ENCODE measurements at places on chromosomes 12 and 14.

DNA sequence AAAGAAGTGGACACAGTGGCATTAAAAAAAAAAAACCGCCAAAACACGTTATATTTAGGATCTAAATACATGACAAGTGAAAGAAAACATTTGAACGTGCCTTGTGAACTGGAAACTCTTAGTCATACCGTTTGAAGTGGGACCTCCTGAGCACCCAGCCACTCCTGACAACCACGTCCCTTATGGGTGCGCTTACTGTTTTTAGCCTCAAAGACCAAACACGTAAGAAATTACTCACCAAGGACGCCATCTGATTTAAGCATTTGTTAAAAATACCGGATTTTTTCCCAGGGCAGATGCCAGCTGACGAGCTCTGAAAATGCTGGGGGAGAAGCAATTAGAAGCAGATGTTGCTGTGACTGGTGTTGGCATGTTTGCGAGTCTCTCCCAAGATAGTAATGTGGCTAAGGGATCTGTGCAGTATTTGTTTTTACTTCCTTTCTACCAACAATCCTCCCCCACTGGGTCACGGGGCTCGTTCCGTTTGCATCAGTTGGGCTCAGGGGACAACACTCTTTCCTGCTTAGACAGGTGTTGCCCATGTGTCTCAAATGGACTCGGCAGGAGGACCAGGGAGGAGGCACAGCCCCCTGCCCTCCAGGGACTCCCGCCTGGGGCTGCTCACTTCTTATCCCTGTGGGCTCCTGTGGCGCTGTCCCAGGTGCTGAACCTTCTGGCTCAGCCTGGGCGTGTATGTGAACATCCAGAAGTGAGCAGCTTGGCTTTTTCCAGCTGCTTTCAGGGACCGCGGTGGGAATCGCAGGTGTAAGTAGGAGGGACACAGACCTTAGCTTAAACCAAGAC is 101.0 kb downstream of the BEGAIN start:
- DNase-seq: peak; percentile 38

DNA sequence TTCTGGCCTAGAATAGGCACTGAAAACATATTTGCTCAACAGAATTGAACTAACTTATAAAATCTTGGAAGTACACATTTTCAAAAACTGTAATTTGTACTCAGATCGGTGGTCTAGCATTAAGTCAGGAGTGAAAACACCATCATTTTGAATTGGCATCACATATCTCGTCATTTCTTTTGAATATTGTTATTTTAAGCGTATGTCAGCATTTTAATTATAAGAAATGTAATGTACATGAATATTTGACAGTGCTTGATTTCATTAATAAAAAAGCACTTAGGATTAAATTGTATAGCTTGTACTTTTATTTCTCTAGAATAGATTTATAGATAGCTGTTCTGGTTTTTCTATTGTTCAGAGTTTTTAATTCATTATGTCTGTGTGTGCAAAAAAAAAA is 892.2 kb downstream of the BCL11B start:
- DNase-seq: no peak

GRCh38 chr12:117919479-117919878 is 49.3 kb downstream of the KSR2 start:
- DNase-seq: no peak

GRCh38 chr12:26534071-26534470 is 298.9 kb downstream of the ITPR2 start:
- no peak for DNase-seq

- no peak for DNase-seq
Observed at GRCh38 chr12:49349266-49349665, 2.6 kb downstream of the DNAJC22 start.

DNA sequence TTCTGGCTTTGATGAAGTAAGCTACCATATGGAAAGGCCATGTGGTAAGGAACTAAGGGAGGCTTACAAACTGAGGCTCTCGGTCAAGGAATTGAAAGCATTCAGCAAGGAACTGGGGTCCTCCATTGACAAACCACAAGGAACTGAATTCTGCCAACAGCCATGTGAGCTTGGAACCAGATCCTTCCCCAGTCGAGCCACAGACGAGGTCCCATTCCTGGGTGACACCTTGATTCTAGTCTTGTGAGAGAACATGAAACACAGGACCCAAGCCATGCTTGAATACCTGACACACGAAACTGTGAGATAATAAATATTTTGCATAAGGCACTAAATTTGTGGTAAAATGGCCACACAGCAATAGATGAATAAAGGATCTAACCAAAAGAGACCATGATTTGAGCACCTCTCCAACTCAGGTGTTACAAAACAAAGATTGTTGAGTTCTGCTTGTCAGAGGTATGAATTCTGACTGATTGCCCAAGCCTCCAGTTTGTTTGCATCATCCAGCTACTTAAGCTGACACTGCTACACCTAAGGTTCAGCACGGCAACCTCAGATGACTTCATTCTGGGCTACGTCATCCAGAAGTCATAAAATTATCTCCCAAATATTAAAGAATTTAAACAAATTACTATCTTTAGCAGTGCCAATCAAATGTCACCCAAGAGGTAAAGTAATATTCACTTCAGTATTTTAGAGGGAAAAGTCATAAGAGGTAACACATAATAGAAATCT is 59.4 kb downstream of the GARIN6 start:
- DNase-seq: no peak

GRCh38 chr14:82060219-82060618 is 526.6 kb upstream of the SEL1L start:
- no peak for DNase-seq

DNA sequence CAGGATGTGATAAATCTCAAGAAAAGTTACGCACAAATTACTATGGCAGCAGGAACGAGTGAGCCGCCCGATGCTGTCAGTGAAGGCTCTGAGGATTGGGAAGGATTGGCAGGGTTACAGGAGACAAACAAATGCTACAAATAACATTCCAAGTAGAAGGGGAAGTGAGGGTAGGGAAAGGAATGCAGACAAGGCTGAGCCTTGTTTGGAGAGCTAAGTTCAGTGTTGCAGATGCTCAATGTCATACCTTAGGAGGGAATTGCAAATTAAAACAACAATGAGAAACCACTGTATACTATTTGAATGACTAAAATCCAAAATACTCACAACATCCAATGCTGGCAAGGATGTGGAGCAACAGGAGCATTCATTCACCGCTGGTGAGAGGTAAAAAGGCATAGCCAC is 1.3 kb downstream of the CLEC9A start:
- DNase-seq: no peak

GRCh38 chr12:112179916-112180315 is 54.6 kb downstream of the TRAFD1 start:
- DNase-seq: no peak

DNA sequence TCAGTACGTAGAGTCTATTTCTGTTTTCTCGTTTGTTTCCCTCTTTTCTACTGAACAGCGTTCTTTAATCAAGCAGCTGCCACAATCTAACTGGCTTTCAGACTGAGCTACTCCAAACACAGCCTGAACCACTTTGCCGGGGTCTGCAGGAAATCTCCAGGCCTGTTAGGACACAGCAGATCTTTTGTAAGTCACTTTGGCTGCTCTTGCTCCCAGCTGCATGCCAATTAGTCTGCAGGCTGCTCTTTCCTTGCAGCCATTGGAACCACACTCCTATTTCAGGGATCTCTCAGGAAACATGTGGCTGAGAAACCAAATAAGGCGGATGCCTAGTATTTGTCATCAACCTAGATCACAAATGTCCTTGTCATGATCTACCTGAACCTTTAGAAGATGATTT is 73.6 kb downstream of the TMTC1 start:
- no peak for DNase-seq

DNA sequence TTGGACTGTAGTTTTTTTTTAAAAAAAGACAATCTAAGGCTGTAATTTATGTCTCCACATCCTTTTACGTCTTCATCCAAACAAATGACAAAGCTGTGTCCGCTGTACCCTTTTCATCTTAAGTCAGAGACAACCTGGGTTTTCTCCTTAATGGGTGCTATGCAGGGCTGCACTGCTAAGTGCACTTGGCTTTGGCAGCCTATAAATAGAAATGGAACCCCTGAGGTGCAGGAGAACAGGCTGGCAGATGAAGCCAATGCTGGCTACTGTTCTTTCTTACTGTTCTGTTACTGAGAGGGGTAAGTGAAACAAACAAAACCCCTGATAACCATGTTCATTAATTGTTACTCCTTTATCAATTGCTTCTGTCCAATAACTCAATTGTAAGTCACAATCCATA is 47.1 kb upstream of the KICS2 start:
- DNase-seq: no peak

- no peak for DNase-seq
Observed at GRCh38 chr14:69865701-69866365, 13.4 kb upstream of the SMOC1 start.

GRCh38 chr12:55797068-55797467 is 20.5 kb downstream of the SARNP start:
- no peak for DNase-seq

- no peak for DNase-seq
Observed at GRCh38 chr12:85266356-85266755, 13.7 kb upstream of the ALX1 start.

- no peak for DNase-seq
Observed at GRCh38 chr12:104056419-104056972, 6.5 kb upstream of the GLT8D2 start.

- no peak for DNase-seq
Observed at GRCh38 chr14:102980409-102980810, 57.9 kb downstream of the AMN start.

- no peak for DNase-seq
Observed at GRCh38 chr12:29569132-29569757, 71.8 kb upstream of the OVCH1 start.

DNA sequence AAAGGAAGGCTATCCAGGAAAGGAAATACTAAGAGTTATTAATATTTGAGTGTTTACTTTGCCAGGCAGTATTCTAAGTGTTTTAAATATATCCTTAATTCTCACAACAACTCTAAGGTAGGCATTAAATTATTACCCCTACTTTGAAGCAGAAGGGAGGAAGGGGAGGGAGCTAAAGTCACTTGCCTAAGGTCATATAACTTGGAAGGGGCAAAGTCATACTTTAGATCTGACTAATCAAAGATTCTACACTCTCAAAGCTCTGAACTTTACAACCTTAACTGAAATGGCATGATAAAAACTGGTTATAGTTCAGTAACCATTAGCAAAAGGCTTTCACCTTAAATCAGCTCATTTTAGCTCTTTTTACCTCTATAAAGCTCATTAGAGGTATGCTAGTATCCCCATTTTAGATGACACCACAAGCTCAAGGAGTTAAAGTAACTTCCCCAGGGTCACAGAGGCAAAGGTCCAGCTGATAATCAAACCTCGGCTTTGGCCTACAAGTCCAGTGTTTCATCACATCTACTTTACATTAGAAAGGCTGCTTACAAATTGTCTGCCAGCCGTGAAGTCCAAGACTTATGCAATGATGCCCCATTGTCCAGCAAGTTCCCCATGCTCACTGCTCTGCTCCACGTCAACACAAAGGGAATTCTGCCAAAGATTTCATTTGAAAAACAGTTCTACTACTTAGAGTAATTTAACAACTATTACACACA is 223.9 kb downstream of the MED13L start:
- DNase-seq: no peak

DNA sequence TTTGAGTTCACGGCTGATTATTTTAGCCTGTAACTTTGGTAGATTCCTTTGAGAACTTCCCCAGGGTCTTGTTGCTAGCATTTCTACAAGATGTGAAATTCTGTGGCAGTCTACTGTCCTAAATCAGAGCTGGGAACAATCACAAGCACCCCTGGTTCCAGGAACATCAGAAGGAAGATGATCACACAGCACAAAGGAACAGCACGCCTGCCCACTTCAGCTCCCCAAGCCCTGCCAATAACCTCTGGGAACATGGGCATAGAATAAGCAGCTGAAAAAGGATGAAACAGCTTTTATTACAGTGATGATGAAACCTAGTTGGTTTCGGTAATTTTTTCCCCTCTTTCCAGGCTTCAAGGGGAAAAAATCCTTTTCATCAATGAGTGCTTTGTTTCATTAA is 12.3 kb downstream of the GPR19 start:
- DNase-seq: no peak

DNA sequence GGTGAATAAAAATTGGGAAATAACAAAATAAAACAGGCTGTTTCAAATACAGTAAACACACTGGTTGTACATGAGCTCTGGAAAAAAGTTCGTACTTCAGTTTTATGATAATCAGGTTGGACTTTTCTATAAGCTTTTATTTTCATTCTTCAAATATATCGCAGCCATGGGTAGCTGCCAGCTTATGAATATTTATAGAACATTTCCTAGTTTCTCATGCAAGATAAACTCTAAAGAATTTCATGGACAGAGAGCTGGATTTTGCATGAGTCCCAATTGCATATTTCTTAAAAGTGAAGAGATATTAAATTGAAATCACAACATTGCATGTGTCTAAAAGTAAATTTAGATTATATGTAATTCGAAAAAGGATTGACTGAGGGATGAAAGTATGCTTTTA is 827.6 kb downstream of the SLC6A15 start:
- DNase-seq: no peak

GRCh38 chr12:126347421-126347820 is 1282.2 kb downstream of the AACS start:
- DNase-seq: no peak

DNA sequence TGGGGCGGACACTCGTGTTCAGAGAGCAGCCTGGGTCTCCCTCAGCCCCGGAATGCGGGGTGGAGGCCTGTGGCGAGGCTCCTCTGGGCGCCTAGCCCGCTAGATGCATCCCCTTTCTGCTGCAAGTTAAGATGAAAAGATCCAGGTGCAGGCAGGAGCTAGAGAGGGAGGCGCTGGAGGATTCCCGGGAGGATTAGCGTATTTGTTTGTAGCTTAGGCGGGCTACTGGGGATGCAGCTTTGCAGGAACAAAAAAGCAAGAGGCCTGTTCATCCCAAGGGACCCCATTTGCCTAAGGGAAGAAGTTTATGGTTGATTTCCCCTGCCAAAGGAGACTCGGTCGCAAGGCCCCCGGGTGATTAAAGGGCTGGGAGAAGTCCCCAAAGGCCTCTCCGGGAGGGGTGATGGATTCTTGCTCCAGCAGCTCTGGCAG is 824 bp downstream of the CCDC177 start:
- no peak for DNase-seq

DNA sequence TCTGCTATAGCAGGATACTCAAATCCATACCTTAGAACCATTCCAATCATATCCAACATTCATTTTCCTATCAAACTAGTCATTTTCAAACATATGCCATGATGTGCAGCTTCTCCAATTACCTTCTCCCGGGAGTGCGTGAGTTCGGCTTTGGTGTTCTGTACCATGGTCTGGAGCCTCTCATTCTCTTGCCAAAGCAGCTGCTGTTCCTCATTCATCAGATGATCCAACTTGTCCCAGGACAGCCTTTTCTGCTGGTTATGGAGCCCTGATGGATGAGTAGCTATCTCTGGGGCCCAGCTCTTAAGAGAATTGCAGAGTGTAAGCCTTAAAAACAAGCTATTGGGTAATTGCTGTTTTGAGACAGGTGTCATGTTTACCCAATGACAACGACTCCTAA is 71.1 kb upstream of the SAV1 start:
- DNase-seq: no peak

DNA sequence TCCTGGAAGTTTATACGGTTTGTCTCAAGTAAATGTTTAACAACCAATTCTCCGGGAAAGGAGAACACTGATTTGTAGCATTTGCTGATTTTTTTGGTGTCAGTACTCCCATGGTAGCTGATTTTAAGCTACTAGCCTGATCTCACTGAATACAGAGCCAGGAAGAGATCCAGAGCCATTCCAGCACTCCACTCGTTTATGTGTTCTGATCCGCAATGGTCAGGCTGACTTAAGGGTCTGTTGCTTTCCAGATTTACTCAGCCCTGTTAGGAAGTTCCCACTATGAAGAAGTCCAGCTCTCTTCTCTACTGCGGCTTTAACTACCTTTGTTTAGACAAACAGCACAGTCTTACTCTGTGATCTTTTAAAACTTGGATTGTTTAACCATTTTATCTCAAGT is 38.0 kb upstream of the NID2 start:
- no peak for DNase-seq

All from activated T-cell treated with anti-CD3 and anti-CD28 coated beads, Interleukin-2, amount 50 U/mL, for 4 hours (primary cell).